Midbrain (tissue), 1 donor: ENCODE measurements at places on chromosomes 11 and 22.

DNA sequence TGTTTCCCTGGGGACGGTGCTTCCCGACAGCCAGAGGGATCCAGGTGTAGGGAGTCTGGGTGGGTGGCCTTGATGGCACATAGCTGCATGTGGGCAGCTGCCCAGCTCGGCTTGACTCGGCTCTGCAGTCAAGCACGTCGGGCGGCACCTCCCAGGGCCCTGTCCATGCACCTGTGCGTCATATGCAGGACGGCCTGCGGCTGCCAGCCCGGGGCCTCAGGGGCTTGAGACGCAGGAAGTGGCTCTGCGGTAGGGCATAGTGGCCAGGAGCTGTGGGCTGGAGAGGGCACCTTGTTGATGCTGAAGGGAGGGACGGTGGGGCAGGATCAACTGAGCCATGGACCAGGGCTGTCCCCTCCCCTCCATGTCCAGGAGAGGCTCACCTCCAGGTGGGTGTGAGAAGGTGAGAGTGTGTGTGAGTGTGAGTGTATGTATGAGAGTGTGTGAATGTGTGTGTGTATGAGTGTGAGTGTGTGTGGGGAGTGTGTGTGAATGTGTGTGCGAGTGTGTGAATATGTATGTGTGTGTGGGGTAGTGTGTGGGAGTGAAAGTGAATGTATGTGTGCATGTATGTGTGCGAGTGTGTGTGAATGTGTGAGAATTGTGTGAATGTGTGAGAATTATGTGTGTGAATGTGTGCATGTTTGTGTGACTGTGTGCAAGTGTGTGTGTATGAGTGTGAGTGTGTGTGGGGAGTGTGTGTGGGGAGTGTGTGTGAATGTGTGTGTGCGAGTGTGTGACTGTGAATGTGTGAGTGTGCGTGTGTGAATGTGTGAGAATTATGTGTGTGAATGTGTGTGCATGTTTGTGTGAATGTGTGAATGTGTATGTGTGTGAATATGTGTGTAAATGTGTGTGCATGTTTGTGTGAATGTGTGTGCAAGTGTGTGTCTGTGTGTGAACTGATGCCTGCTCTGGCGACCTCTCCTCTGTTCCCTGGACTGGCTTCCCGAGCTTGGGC, 5.7 kb upstream of the SUN2 start:
- DNase-seq: no peak

DNA sequence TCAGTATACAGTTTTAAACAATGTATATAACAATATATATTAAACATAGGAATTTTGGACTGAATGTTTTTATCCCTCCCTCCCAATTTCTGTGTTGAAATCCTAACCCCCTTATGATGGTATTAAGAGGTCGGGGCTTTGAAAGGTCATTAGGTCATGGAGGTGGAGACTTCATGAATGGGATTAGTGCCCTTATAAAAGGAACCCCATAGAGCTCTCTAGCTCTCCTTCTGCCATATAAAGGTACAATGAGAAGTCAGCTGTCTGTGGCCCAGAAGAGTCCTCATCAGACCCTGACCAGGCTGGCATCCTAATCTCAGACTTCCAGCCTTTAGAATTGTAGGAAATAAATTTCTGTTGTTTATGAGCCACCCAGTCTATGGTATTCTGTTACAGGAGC, 6.5 kb downstream of the NNMT start:
- DNase-seq: no peak

- no peak for DNase-seq
These were observed 1.6 kb upstream of the ACY3 start for GRCh38 chr11:67651976-67652781.

GRCh38 chr11:124639186-124639585, 16.5 kb downstream of the TBRG1 start:
- DNase-seq: no peak

DNA sequence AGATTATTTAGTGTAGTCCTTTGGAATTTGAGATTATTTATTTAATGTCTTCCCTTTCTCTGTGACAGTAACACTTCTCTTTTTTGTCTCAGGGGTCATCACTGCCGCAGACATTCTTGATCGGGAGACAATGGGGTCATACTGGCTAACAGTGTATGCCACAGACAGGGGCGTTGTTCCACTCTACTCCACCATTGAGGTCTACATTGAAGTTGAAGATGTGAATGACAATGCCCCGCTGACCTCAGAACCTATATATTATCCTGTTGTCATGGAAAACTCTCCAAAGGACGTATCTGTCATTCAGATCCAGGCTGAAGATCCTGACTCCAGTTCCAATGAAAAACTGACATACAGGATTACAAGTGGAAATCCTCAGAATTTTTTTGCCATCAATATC, 299.9 kb downstream of the FAT3 start:
- DNase-seq: no peak

DNA sequence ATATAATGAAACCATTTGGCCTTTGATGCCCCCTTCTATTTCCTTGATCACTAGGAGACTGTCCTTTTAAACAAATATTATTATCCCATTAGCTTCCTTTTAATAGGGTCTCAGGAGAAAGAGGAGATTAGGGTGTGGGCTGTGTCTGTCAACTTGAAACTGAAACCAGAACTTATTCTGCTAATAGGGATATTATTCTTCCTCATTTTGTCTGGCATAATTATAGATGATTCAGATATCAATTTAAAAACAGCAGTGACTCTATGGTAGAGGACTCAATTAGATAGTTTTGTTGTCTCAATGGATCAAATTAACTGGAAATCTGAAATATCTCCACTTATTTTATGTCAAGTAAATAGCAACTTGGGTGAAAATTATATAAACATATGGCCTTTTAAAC, 584.9 kb upstream of the CCDC90B start:
- DNase-seq: no peak

- DNase-seq: no peak
These were observed 506.8 kb downstream of the BRD1 start for GRCh38 chr22:49320714-49321476.

DNA sequence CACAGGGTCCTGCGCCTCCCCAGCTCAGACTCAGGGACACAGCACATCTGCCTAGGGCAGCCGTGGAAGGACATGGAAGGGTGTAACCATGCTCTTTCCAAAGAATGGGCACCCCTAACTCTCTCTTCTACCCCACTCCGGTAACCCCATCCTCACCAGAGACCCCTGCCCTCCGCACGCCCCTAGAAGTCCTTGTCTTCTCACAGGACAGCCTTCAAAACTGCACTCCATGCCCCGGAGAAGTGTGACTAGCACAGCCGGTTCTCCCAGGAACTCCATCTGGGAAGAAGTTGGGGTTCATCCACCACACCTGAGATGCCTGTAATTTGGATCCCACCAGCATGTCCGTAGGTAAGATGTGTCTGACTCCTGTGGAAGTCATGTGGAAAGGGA, 25.0 kb downstream of the P2RY2 start:
- DNase-seq: no peak

DNA sequence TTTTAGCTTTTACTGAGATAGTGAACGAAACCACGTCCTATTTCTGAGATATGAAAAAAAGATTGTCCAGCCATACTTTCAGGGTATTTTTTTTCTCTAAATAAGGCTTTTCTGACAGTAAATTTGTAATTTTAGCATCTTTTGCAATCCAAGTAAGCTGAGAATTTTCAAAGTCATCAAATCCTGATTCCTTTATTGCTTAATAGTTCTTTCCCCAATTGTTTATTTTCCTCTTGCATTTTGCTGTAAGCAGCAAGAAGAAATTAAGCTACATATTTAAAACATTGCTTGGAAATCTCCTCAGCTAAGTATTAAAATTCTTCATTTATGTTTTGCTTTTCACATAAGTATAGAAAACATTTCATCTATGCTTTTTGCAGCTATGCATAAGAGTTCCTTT, 493.3 kb upstream of the CCDC179 start:
- no peak for DNase-seq

DNA sequence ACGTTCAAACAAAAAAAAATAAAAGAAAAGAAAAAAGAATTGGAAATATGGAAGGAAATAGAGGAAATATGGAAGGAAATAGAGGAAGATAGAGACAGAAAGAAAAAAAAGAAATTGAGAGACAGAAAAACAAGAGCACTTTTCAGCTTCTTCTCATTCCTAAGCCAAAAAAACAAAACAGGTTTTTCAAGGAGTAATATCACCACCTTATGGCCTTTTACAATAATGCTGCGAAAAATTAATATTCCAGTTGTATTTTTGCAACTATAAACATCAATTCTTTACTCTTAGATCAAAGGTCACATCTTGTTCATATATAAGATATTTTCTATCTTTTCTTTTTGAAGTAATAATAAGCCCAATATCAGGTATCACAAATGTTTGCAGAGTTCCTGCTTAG, 328.3 kb downstream of the FAT3 start:
- no peak for DNase-seq

DNA sequence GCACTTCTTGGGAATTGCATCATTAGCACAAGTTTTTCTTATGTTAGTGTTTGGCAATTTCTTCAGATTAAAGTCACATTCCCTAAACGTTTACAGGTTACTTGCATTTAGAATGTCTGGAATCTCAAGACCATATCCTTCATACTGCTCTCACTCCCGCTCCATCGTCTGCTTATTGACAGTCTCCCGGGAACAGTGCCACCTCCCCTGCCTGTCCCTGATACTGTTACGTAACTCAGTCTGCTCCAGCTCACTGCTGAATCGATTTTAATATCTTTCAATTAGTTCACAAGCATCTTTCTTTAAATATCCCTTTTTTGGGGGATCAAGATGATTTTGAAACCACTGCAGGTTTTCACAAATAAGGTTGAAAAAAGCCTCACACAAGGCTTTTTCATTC, 48.2 kb downstream of the GLYATL2 start:
- peak; percentile 2 for DNase-seq

- no peak for DNase-seq
These were observed 19.9 kb downstream of the INCENP start for GRCh38 chr11:62143727-62144126.

- DNase-seq: no peak
These were observed 94.8 kb downstream of the PICALM start for GRCh38 chr11:85974122-85974521.

GRCh38 chr11:120410622-120411380, 74.6 kb downstream of the ARHGEF12 start:
- DNase-seq: no peak

DNA sequence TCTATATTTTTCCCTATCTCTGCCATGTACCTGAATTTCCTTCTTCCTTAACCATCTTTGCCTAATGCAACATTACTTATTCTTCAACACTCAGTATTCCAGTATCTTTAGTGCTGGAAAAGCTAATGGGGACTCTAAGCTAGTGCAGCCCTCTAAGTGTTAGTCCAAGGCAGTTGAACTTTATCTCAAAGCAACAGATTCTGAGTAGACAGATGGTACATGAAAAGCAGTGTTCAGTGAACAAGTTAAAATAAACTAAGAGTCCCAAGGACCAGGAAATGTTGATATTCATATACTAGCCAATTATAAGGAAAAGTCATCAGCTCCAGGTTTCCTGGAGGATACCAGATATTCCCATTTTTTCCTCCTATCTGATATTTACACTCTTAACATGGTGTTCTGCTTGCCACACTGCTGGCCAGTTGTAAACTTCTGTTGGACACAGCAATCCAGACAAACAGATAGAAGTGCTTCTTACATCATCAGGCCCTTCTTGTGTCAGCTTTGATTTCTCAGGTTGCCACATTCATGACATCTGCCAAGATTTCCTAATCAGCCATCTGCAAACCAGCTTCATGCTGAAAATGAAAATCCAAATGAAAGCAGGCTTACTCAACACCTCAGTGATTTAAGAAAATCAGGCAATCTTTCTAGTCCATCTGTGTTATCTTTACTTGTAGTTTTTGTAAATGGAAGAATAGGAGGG, 255.9 kb upstream of the POU2AF2 start:
- no peak for DNase-seq

DNA sequence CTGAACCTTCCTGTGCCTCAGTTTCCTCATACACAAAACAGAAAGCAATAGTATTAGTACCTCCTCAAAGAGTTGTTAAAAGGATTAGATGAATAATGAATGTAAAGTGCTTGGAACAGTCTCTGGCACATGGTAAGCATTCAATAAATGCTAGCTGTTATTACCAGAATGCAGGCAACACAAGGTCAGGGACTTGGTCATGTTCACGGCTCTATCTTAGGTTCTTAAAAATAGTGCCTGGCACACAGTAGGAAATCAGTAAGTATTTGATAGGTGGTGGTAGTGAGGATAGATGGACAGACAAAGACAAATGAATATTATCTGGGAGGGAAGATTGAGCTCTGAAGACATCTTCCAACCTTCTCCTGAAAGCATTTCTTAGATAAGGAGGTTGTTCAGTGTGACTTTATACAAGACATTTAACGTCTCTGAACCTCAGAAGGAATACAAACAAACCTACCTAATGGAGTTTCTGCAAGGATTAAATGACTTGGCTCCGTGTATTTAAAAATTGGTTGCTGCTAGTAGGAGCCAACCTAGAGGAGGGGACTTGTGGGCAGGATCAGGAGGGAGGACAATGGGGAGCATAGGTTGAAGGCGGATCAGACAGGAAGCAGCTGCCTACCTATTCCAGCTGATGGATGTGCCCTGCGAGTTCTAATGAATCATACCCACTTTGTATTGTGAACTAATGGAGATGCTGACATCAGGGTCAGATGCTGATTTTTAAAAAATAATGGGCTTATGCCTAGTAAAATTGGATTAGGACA, 94.1 kb downstream of the DBX1 start:
- no peak for DNase-seq

- peak; percentile 47 for DNase-seq
These were observed 13.2 kb upstream of the OR4C12 start for GRCh38 chr11:49995565-49995964.

GRCh38 chr22:46971099-46971763, 208.8 kb downstream of the TBC1D22A start:
- DNase-seq: peak; percentile 20

DNA sequence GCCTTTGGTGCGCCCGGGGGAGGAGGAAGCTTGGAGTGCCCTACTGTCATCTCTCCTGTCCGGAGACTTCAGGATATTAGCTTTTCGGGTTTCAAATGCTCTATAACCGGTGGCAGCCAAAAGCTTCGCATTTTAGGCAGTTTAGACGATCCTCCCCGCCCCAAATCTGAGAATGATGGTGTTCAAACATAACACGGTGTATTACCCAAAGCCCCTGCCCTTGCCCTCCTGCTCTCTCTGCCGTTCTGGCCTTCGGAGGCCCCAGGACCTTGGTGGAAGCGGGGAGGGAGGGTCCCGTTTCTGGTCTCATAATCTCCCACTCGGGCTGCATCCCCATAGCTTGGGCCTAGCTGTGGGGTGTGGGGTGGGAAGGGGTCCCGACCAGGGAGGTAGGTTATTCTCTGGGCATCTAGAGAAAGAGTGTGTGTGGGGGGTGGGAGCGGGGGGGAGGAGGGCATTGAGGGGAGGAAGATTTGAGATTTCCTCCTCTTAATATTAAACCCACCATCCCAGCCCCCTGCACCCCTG, 2.3 kb downstream of the PKNOX2 start:
- DNase-seq: no peak

GRCh38 chr11:121656328-121657090, 203.7 kb upstream of the SORL1-AS1 start:
- peak; percentile 77 for DNase-seq
